ENCODE measurements at places on chromosomes 13 and 19. TPM values are rescaled to one million over a fixed set of nuclear protein-coding genes. Genes with fewer than 3 reads are reported as not detected.

GRCh38 chr13:25743421-25743820, 308.4 kb downstream of the SHISA2 start:
- no peaks in the 10 kb centered on the region for H3K27me3 ChIP-seq
- H3K36me3 ChIP-seq: no peaks in the 10 kb centered on the region
- no peak for DNase-seq

GRCh38 chr19:53463263-53463662, 4.3 kb upstream of the ZNF813 start:
- H3K4me3 ChIP-seq: no peak overlapping the region
- H3K36me3 ChIP-seq: no peaks in the 10 kb centered on the region
- DNase-seq: peak; percentile 69
- H3K4me1 ChIP-seq: no peaks in the 10 kb centered on the region
- no peaks in the 10 kb centered on the region for H3K27me3 ChIP-seq
- no peak overlapping the region for H3K27ac ChIP-seq

Gene IL17D
- 9.2 TPM for total RNA-seq

Gene MYH14
- total RNA-seq: 5.9 TPM

Gene KPTN
- 3.0 TPM for total RNA-seq

DNA sequence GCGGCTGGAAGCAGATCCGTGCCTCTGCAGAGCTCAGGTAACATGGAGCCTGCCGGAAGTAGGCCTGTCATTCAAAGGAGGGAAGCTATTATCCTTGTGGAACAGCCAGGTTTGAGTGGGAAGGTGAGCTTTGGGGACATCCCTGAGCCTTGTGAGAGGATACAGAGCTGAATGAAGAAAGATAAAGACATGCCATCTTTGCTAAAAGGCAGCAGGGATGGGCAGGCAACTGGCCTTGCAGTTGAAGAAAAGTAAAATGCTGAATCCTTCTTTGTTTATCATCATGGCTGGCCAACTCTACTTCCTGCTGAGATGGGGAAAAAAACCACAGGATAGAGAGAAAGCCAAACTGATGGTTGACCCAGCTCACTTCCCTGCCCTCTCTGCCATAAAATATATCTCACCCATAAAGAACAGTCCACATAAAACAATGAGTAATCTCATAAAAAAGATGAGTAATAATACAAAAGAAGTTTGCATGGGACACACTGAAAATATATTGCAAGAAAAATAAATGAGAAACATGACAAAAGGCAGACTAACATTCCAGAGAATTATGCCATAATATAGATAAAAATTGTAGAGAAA, 226.3 kb downstream of the DLEU7 start:
- H3K4me3 ChIP-seq: no peak overlapping the region
- no peaks in the 10 kb centered on the region for H3K36me3 ChIP-seq
- H3K27ac ChIP-seq: no peak overlapping the region

Data from aorta (tissue), 5 donors.